ENCODE measurements at places on chromosomes 1 and 21. TPM values are rescaled to one million over a fixed set of nuclear protein-coding genes. Genes with fewer than 3 reads are reported as not detected.

MRPL9 gene
- 131 TPM for total RNA-seq

DNA sequence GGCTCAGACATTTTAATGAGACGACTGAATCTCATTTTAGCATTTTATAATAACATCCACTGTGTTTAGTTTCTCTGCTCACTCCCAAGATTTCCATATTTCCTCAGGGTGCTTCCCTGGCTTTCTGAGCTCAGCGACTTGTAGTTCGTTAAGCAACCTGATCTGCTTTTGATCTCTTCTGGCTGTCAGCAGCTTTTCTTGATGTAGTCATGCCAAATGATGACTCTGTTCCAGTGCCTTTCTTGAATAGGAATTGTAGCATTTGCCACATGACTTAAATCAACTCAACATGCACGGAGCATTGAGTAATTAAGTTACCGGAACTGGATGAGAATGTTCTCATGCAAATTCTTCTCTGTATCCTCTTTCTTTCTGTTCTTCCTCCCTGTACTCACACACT is 246.1 kb downstream of the FMN2 start:
- no peak for DNase-seq

CLCNKB gene
- not detected for total RNA-seq

- no peak for DNase-seq
These were observed 10.6 kb upstream of the LRRC39 start for GRCh38 chr1:100188617-100189016.

- no peak for DNase-seq
These were observed 75.7 kb downstream of the SPSB1 start for GRCh38 chr1:9368356-9368755.

- DNase-seq, result no peak
These were observed 225.5 kb upstream of the SAMSN1 start for GRCh38 chr21:14771593-14771992.

DNA sequence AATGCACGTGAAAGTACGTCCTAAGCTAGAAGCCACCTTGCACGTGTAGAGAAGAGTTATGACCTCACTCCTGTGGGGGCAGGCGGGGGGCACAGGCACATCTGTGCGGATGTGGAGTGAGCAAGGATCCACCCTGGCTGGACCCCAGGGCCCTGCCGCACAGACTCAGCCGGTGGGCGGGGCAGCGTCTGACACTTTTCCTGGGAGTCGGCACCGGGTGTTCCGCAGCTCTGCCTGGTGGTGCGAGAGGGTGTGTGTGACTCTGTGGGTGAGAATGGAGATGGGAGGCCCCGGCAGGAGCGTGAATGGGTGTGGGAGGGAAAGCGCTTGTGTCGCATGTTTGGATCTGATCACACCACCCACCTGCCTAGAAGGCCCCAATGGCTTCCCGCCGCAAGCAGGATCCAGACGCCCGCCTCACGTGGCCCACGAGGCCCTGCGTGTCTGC is 29.5 kb downstream of the RAP1GAP start:
- DNase-seq, result no peak

- no peak for DNase-seq
These were observed 33.5 kb downstream of the CTBS start for GRCh38 chr1:84540759-84541158.

LPAR3 gene
- not detected for total RNA-seq

DHRS3 gene
- 59.4 TPM for total RNA-seq

- no peak for DNase-seq
These were observed 1597.8 kb downstream of the PLA2G4A start for GRCh38 chr1:188426561-188426960.

ZFP69B gene
- total RNA-seq, result 1.2 TPM

MXRA8 gene
- total RNA-seq, result 4.9 TPM

GRCh38 chr21:36877741-36878140 is 88.7 kb downstream of the HLCS start:
- no peak for DNase-seq

- DNase-seq, result no peak
These were observed 37.3 kb downstream of the RGL1 start for GRCh38 chr1:183841950-183842794.

- DNase-seq, result no peak
These were observed 6.4 kb downstream of the SELENON start for GRCh38 chr1:25806418-25806817.

DNA sequence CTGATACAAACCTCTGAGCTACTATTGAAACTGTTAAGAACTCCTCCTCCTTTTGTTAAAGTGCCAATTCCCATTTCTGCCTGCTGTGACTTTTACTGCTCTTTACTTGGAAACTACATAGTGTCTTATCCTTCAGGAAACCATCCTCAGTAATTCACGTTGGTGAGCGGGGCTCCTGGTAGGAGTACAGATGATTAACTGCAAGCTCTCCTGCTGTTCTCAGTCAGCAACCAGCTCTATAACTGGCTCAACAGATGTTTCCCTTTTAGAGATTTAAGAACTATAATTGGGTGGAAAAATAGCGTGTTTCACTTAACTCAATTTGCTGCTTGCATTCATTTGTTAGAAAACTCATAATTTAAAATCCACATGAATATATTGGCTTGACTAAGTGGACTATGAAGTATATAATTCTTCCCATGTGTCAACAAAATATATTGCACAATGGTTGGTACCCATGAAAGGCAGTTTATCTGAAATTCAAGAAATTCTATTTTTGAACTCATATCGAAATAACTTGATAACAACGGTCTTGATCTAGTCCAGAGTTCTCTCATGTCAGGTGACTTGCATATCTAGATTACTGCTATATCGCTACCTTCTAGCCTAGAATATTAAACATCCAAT is 574.0 kb downstream of the KCNT2 start:
- no peak for DNase-seq

GRCh38 chr1:91450260-91450659 is 45.6 kb upstream of the HFM1 start:
- no peak for DNase-seq

DNA sequence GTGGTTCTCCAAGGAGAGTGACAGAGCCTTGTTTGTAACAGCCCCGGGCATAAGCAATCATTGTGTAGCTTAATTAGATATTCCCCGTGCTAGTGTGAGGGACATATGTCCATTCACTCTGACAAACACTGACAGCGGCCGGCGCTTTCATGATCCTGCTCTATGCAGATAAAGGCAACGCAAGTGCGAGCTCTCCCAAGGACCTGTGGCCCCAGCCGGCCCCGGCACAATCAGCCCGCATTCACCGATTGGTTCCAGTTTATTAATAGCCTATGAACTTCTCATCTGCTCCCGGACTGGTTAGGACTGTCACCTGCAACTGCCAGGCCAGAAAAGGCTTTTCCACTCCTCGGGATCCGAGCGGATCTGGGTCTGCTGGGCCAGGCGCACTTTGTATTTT is 18.0 kb upstream of the OLIG1 start:
- no peak for DNase-seq

DNA sequence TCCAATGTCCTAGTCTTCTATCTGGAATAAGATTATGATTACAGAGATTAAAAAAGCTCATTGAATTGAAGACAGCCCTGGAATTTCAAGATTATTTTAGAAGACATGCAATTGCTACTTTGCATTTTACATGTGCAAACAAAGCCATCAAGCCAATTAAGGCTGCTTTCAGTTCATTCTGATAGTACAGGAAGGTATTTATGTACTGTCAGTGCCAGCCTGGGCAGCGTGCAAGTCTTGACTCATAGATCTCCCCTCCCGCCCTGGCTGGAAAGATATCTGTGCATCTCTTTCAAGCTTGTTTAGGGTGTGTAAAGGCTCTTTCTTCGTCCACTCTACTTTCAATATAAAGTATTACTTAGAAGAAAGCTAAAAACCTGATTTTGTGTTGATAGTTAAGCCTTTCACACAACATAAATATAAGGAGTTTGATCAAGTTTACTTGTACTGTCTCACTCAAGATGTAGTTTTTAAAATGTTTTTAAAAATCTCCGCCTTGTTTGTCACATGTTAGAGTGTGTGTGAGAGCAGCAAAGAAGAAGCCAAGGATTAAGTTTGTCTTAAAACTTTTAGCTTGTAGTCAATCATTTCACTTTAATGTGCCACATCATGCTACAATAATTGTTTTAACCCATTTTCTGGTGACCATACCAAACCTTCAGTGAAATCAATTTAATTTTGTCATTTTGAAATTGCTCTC is 13.6 kb upstream of the LYPLAL1 start:
- no peak for DNase-seq

SFN gene
- total RNA-seq, result 22.1 TPM

LAPTM5 gene
- total RNA-seq, result 0.14 TPM

DNA sequence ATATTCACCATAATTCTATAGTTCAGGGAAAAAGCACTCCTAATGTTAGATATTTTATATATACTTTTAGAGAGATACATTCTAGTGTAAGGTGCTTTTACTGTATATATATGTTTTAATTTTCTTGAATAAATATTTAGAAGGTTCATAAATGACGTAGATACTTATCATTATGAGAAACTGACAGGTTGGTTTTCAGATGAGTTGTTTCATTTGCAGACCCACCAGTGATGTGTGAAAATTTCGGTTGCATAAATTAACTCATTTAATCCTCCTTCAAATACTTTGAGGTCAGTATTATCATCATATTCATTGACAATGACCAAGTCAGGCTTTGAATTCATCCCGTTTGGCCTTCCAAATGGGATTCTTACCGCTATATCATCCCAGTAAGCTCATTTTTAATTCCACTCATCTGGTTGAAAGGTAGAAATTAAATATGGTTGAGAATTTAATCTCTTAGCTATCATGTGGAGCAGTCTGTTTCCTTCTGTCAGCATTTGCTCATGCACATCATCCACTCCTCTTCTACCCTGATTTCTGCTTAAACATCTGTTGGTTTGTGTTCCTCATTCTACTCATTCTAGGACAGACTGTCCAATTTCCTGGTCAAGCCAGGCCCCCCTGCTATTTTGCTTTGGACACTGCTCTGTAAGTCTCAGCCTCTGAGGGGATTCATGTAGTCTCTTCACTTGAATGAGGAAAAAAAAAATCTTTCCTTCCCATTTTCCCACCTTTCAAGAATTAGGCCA is 1156.6 kb downstream of the PLA2G4A start:
- DNase-seq, result no peak

DNA sequence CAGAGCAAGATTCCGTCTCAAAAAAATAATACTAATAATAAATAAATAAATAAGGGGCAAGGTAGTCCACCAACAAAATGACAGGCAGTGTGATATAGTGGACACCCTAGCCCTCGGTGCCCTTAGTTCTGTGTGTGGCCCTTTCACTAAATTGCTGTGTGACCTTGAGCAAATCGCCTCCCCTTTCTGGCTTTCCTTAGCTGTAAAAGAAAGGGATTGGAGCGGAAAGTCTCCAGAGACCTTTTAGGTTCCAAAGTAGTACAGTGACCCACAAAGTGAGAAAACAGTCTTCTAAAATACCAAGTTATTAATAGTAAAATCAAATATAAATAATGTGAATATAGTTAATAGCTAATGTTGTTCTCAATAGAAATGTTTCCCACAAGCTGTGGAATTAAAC is 7.6 kb downstream of the LMNA start:
- DNase-seq, result no peak

- DNase-seq, result peak; percentile 42
These were observed 12.6 kb downstream of the FLG2 start for GRCh38 chr1:152347116-152347728.

- no peak for DNase-seq
These were observed 186.7 kb upstream of the NFIA start for GRCh38 chr1:60895701-60896100.

- no peak for DNase-seq
These were observed 827 bp downstream of the PRKCZ start for GRCh38 chr1:2050793-2051682.

GRCh38 chr1:205375835-205376545 is 19.3 kb upstream of the KLHDC8A start:
- peak; percentile 39 for DNase-seq

- DNase-seq, result peak; percentile 41
These were observed 128.3 kb downstream of the NOS1AP start for GRCh38 chr1:162197615-162198421.

FMO5 gene
- total RNA-seq, result 1.9 TPM

DNA sequence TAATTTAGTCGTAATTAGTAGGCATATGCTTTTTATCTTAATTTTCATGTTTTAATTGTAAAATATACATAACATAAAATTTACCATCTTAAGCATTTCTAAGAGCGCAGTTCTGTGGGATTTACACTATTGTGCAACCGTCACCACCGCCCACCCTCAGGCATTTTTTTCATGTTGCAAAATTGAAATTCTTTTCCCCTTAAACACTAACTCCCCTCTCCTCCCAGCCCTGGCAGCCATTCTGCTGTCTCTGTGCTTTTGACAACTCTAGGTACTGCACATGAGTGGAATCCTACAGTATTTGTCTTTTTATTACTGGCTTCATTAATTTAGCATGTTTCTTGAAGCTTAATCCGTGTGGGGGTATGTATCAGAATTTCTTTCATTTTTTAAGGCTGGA is 7.8 kb downstream of the PIK3CD start:
- DNase-seq, result peak; percentile 7

DNA sequence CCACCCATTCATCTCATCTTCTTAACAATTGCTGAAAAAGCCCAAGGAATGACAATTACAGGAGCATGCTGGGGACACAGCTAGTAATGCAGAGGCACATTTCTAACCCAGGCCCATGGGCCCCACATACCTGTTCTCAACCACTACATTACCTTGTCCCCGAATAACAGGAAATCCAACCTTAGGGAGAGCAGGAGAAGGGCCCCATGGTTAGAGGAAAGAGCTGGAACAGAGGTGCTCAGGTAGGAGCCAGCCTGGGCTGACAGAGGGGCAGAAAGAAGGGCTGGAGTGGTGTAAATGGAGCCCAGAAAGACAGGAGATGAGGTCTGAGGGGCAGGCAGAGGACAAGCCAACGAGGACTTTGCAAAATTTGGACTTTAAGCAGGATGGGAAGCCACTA is 11.4 kb upstream of the S100A8 start:
- no peak for DNase-seq

DNA sequence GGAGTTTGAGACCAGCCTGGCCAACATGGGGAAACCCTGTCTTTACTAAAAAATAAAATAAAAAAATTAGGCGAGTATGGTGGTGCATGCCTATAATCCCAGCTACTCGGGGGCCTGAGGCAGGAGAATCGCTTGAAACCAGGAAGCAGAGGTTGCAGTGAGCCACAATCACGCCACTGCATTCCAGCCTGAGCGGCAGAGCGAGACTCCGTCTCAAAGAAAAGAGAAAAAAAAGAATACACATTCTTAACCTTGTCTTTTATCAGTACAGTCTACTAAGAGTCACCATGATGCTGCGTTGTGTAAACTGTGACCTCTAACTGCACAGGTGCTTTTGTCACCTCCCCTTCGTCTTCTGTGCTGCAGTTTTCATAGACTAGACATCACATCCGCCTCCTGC is 37.2 kb downstream of the PCNT start:
- DNase-seq, result no peak

GRCh38 chr1:81349194-81349965 is 451.4 kb upstream of the ADGRL2 start:
- DNase-seq, result no peak

- no peak for DNase-seq
These were observed 15.4 kb downstream of the FLVCR1 start for GRCh38 chr1:212873518-212873917.

VWA5B1 gene
- not detected for total RNA-seq

BMP8B gene
- total RNA-seq, result 5.8 TPM

- no peak for DNase-seq
These were observed 26.2 kb upstream of the PADI4 start for GRCh38 chr1:17281775-17282181.

GRCh38 chr1:214842856-214843255 is 239.7 kb upstream of the KCNK2 start:
- DNase-seq, result no peak

All from Caco-2 (cell line).